Mucosa of gallbladder (tissue), 1 donor: ENCODE measurements at places on chromosomes 2 and 18. TPM values are rescaled to one million over a fixed set of nuclear protein-coding genes. Genes with fewer than 3 reads are reported as not detected.

GRCh38 chr18:13239171-13239956 is 20.8 kb downstream of the LDLRAD4 start:
- DNase-seq, result no peak

- no peak for DNase-seq
These were observed 69.3 kb downstream of the FARP2 start for GRCh38 chr2:241425368-241425767.

DNA sequence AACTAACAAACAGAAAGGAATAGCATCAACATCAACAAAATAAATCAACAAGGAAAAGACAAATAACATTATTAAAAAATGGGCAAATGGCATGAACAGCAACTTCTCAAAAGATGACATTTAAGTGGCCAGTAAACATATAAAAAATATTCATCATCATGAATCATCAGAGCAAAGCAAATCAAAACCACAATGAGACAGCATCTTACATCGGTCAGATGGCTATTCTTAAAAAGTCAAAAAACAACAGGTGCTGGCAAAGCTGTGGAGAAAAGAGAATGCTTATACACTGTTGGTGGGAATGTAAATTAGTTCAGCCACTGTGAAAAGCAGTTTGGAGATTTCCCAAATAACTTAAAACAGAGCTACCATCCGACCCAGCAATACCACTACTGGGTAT is 327.1 kb downstream of the CMPK2 start:
- no peak for DNase-seq

DNA sequence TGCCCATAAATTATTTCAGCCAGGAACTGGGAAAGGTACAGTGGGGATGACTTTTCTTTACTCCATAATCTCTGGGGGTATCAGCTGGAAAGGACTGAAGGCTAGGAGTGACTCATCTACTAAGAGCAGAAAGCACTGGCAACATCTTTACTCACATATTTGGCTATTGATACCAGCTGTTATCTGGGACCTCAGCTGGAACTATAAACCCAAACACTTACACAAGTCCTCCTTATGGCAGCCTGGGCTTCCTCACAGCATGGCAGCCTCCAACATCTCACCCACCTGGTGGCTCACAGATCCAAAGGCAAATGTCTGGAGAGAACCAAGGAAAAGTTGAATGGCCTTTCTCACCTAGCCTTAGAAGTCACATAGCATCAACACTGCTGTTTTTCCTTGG is 379.0 kb upstream of the RND3 start:
- DNase-seq, result no peak

GRCh38 chr2:120559401-120559800 is 176.3 kb upstream of the GLI2 start:
- DNase-seq, result no peak

DNA sequence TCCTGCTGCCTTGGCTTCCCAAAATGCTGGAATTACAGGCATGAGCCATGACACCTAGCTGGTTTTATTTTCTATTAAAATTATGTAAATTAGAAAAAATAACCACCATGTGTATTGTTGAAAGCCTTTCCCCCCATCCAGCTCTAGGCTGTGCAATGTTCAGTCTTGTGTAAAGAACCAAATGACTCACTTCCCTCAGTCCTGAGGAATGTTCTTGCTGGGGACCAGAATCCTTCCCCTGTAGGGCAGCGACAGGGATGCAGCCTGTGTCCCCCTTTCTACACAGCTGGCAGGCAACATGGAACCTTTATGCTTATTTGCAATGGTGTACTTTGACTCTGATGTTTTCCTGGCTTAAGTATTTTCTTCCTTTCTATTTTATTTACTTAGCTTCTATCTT is 29.4 kb downstream of the AOX1 start:
- DNase-seq, result no peak

GRCh38 chr2:235492850-235493344 is 946 bp upstream of the AGAP1 start:
- DNase-seq, result no peak

DNA sequence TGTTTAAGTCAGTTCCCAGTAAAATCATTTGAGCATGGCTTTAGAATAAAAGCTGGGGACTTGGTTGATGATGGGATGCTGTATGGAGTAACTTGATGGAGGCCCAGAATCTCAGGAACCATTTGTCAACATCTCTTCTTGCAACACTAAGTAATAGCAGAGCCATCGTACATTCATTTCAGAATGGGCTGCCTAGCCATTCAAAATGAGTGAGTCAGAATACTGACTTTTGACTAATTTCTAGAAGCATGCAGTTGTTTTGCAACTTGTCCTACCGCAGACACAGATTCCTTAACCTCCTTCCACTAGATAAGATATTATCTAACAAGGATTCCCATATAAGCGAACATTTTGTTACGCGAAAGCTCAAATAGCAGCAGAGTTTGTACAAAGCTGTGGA is 229.5 kb downstream of the CNTNAP5 start:
- DNase-seq, result no peak

DNA sequence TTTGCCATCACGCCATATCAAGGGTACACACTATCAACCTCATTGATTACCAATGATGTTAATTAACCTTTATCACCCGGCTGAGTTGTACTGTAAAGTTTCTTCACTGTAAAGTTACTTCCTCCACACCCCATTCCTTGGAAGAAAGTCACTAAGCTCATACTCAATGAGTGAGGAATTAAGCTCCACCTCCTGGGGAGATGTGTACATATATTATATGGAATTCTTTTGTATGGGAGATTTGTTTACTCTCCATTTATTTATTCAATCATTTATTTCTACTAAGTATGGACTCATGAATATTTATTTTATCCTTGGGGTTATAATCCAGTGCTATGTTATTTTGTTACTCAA is 56.8 kb downstream of the C2orf74 start:
- no peak for DNase-seq

- DNase-seq, result no peak
These were observed 16.2 kb upstream of the MBD2 start for GRCh38 chr18:54240629-54241107.

GRCh38 chr2:233692648-233693047 is at the start of gene UGT1A6:
Gene UGT1A6 (plus strand): TSS chr2:233692890. CDS start chr2:233693005, 115 bp downstream.
- no peak for DNase-seq

GRCh38 chr18:47826157-47827074 is 104.0 kb downstream of the SMAD2 start:
- no peak for DNase-seq

- DNase-seq, result no peak
These were observed 54.8 kb downstream of the CALCRL start for GRCh38 chr2:187393211-187393610.

The PAX3 gene
- total RNA-seq, result not detected

The ARHGEF4 gene
- total RNA-seq, result 11.7 TPM

The CCDC85A gene
- 1.8 TPM for total RNA-seq

The ADD2 gene
- total RNA-seq, result 0.95 TPM

The TRABD2A gene
- total RNA-seq, result 0.52 TPM

The KIF5C gene
- 3.5 TPM for total RNA-seq
